Right cardiac atrium (tissue), 5 donors: ENCODE measurements at places on chromosomes 16 and 17.

DNA sequence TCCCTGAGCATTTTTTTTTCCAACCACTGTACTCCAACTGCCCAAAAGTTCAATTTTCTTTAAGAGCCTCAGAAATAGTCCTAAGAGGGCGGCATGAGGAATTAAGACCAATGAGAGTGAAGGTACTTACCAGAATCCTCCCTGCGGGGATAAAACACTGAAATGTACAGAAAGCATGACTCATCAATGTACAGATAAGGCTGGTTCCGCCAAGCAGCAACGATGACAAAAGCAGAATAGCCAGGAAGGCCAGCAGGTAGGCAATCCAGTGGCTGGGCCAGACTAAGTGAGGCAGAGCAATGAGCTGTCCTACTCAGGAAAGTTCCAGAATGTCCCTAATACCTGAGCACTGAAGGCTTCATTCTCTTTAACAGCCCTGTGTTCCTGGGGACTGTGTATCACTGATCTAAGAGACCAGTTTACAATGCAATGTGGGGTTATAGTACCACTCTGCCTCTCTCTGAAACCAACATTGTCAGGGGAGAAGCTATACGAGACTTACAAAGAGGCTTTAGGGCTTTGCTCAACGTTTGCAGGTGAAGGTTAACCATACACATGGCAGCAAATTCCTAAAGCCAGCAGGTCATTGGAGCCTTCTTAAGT lies 11.0 kb upstream of the GPR139 start:
- DNase-seq: no peak

DNA sequence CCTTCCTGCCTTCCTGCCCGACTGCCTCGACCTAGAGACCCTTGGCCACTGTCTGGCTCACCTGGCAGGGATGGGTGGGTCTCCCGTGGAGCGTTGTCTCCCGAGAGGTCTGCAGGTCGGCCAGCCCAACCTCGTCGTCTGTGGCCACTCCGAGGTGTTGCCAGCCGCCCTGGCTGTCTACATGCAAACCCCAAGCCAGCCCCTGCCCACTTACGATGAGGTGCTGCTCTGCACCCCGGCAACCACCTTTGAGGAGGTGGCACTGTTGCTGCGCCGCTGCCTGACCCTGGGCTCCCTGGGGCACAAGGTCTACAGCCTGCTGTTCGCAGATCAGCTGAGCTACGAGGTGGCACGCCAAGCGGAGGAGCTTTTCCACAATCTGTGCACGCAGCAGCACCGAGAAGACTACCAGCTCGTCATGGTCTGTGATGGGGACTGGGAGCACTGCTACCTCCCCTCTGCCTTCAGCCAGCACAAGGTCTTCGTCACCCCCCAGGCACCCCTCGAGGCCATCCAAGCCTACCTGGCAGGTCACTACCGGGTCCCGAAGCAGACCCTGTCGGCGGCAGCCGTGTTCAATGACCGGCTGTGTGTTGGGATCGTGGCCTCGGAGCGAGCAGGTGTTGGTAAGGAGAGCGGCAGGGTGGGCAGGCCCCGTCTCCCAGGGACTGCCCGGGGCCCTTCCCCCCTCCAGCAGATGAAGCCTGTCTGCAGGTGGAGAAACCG lies 75.1 kb upstream of the ENDOV start:
- no peak for DNase-seq

DNA sequence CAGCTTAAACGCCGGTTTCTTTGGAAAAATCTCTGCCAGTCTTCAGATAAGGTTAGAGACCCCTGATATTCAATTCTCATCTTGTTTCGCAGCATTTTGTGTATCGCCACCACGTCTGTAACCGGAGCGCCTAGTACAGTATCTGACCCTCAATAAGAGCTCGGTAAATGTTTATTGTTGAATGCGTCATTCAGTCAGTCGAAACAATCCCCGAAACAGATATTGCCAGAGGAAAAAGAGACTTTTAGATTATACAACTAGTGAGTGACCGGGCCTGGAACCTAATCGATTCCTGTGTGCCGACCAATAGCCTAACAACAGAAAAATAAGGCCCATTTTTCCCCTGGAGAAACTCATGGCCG lies 626 bp downstream of the PELP1 start:
- no peak for DNase-seq

- no peak for DNase-seq
Measured at GRCh38 chr16:85935391-85935973, 36.5 kb downstream of the IRF8 start.
